M059J (cell line): ENCODE measurements at places on chromosomes 16 and 17. TPM values are rescaled to one million over a fixed set of nuclear protein-coding genes. Genes with fewer than 3 reads are reported as not detected.

DNA sequence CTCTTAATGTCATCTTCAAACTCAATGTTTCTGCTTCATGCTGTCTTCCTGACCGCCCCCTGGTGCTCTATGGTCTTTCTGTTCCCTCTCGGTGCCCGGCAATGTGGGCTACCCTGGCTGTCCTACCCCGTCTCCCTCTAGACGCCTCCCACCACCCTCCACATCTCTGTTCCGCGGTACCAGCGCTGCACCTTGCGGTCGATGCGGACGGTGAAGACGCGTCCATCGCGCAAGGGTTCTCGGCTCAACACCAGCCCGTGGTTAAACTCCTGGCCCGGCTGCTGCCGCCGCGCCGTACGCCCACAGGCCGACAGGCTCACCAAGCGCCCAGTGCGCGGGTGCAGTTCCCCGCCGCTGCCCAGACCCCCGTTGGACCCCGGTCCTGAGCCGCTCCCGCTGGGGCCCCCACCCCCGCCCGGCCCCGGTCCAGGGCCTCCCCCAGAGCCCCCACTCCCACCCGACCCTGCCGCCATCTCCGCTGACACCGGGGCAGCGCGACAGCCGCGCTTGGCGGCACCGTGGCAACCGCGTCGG is at the start of gene NEURL4:
NEURL4 (minus strand) TSS at position 496 of the 534 bp plus-strand sequence; CDS start at position 473, 23 bp downstream.
- DNase-seq = no peak

- peak; percentile 34 for DNase-seq
Measured at GRCh38 chr16:47359478-47359877, 101.4 kb downstream of the ITFG1 start.

- DNase-seq = no peak
Measured at GRCh38 chr16:1153480-1154160, 714 bp downstream of the CACNA1H start.

GRCh38 chr17:76630151-76630550 is 13.4 kb downstream of the ST6GALNAC1 start:
- DNase-seq = no peak

VAT1L gene
- total RNA-seq = 0.57 and 1.3 TPM in 2 replicates

KRT32 gene
- total RNA-seq = 0.05 TPM in 1 of 2 replicates, not detected in the other
